ENCODE measurements at places on chromosomes 2 and 18. TPM values are rescaled to one million over a fixed set of nuclear protein-coding genes. Genes with fewer than 3 reads are reported as not detected.

The MOGAT1 gene
- 0.46 TPM for total RNA-seq

The HPCAL1 gene
- 273 TPM for total RNA-seq

The SOCS6 gene
- total RNA-seq, result 20.0 TPM

DNA sequence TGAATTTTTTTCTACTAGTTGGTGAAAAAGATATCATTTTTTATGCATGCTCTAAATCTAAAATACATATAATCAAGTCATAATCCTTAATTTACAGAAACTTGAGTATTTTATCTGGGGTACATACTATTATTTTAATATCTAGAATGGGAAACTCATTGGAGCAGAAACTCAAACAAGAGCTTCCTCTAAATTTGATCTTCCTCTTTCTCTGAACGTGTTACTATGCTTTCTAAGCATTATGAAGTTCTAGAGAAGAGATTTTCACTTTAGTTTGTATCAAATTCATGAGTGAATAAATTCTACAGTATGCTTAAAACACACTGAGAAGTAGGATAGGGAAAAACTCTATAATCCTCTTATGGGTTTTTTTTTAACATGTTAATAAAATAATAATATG lies 20.6 kb upstream of the SLC38A11 start:
- no peak for DNase-seq

DNA sequence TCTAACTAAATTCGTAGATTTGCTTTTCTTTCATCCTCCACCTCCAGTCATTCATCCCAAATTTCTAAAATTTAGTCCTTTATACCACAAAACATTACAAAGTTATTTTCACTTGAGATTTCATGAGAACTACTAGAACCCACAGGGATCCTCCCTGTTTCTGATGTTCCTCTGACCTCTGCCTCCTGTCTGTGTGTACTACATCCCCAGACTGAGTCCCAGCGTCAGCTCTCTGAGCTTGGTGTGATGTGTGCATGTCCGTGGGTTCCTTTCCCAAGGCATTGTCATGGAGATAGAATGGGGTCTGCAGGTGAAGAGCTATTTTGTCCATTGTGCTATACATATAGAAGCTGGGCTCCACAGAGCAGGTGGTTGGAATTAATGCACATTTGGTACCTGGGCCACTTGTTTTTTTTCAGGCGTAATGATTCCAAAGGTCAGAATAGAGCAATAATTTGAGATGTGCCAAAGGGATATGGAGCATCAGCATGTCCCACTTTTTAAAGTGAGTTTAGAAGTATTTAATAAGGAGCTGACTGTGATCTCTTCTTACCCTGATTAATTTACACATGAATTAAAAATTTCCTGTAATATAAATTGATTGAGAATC lies 151.2 kb upstream of the BOD1L2 start:
- no peak for DNase-seq

DNA sequence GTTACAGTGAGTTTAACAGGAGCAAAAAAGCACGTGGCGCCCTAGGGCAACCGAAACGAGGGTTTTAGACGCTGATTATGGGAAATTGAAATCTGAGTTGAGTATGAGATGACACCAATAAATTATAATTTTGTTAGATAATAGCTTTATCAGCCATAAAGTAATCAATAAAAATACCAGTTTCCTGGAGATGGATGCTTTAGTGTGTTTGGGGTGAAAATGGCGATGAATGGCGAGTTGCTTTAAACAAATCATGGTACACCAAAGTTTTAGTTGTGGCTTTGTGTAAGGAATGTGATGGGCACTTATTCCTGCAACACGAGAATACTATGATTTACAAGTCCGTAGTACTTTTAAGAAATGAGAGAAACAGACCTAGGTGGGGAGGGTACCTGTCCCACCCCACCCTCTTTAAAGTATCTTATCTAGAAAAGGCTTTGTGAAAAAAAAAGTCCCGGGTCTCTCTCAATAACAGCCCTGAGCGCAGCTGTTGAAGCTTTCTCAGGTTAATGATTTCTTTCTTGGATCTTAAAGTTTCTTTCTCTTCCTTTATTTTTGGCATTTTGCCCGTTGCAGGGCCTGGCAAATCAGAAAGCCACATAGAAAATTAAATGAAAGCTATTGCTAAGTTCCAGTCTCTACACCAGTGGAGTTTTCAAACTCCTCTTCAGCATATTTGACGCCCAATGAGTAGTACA lies 1.5 kb upstream of the RRM2 start:
- DNase-seq, result no peak

DNA sequence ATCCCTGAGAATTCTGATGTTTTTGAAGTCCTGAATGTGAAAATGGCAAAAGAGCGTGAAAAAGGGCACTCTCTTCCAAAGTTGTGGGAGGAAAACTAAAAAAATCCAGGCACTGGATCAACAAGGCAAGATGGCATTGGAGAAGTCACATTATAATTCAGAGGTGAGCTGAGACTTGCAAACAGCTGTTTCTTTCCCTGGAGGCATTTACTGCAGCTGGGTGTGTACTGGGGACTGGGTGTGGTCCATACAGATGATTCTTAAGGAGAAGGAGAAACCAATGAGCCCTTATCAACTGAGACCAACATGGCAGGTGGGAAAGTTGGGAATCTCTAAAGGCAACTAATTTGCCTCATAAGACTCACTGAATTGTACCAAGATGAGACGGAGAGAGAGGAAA lies 313.9 kb downstream of the TRIB2 start:
- no peak for DNase-seq
